ENCODE measurements at places on chromosomes 4 and X. TPM values are rescaled to one million over a fixed set of nuclear protein-coding genes. Genes with fewer than 3 reads are reported as not detected.

Gene SPATA18
- 3.9 TPM for total RNA-seq

Gene H2BW2
- not detected for total RNA-seq

DNA sequence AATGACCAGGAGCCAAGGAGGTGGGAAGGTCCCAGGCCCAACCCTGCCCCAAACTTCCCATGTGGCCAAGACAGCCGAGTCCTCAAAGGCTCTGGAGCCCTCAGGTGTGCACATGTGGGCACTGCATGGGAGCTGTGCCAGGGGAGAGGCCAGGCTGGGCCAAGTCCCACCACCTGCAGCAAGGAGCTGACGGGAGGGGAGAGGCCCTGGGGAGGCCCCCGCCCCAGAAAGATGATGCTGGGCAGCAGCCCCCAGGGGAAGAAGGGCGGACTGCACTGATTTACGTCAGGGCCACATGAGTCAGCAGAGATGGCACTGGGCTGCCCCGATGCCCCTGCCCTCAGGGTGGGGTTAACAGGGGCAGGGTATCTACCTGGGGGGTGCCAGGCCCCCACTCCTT lies 1.4 kb downstream of the L1CAM start:
- DNase-seq: no peak

- no peak for DNase-seq
These were observed 29.7 kb downstream of the PARM1 start for GRCh38 chr4:74962584-74962983.

GRCh38 chr4:153539422-153539821 lies 73.3 kb downstream of the TMEM131L start:
- DNase-seq: no peak

Gene RTL5
- 18.2 TPM for total RNA-seq

DNA sequence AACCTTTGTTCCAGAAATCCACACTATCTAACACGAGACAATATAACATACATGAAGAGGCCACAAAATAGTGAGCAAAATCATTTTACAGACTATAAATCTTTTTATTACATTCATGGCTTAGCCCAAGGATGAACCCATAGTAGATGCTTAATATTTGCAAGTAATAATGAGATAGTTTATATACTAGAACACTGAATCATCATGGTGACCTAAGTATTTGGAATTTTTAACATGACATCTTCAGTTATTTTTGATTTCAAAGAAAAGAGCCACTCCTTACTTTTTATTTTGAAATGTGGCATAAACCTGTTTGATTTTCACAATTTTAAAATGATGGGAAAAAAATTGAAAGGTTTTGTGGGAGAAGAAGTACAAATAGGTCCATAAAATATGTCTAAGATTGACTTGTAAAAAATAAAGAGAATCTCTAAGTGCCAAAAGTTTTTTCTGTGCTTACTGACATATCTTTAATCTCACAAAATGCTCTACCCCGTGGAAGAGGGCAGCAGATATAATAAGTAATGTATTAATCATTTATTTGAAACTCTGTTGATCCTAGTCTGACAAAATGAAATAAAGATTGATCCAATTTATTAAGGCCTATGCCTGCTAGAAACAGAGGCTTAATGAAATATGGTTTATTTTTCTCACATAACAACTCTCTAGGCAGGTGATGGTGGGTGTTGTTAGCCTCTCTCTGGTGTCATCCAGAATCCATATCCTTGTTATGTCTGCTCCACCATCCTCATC lies 224.5 kb upstream of the CENPE start:
- DNase-seq: no peak
